ENCODE measurements at places on chromosomes 4 and X.

GRCh38 chr4:75071317-75071716 lies 138.4 kb downstream of the PARM1 start:
- DNase-seq: no peak

DNA sequence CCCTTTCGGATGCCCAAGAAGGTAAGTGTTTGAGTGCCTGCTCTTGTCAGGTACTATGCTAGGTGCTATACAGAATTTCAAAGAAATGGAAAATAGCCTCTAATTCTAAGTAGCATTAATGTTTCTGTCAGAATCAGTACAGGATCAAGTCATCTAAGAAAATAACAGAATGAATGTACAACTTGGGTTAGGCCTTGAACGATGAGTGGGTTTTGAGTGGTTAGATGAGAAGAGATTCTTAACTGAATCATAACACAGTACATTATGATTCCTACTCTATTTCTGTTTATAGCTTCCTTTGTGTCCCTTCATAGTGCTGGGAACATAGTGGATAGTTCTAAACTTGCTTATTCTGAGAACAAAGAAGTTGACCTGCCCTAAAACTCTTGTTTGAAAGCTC lies 253.9 kb downstream of the GLUD2 start:
- no peak for DNase-seq

DNA sequence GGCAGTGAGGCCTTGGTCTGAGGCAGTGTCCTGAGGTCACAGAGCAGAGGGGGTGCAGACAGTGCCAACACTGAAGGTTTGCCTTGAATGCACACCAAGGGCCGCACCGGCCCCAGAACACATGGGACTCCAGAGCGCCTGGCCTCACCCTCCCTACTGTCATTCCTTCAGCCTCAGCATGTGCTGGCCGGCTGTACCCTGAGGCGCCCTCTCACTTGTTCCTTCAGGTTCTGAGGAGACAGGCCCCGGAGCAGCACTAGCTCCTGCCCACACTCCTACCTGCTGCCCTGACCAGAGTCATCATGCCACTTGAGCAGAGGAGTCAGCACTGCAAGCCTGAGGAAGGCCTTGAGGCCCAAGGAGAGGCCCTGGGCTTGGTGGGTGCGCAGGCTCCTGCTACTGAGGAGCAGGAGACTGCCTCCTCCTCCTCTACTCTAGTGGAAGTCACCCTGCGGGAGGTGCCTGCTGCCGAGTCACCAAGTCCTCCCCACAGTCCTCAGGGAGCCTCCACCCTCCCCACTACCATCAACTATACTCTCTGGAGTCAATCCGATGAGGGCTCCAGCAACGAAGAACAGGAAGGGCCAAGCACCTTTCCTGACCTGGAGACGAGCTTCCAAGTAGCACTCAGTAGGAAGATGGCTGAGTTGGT lies 2.4 kb downstream of the MAGEA12 start:
- DNase-seq: no peak

DNA sequence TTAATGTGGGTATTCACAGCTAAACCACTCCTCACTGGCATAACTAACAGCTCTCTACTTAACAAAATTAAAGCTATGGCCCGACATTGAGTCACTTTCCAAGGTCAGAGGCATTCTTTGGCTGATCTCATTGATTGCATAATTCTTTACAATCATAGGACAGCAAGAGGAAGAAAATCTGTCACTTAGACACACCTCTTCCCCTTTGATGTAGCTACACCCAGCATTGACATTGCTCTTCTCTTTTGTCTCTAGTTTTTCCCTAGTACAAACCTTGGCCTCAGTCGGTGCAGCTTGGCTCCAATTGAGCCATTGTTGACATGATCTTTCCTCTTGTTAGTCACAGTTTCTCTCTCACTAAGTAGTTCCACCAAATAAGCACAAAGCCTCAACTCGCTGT lies 313.3 kb upstream of the ACTRT1 start:
- DNase-seq: no peak

DNA sequence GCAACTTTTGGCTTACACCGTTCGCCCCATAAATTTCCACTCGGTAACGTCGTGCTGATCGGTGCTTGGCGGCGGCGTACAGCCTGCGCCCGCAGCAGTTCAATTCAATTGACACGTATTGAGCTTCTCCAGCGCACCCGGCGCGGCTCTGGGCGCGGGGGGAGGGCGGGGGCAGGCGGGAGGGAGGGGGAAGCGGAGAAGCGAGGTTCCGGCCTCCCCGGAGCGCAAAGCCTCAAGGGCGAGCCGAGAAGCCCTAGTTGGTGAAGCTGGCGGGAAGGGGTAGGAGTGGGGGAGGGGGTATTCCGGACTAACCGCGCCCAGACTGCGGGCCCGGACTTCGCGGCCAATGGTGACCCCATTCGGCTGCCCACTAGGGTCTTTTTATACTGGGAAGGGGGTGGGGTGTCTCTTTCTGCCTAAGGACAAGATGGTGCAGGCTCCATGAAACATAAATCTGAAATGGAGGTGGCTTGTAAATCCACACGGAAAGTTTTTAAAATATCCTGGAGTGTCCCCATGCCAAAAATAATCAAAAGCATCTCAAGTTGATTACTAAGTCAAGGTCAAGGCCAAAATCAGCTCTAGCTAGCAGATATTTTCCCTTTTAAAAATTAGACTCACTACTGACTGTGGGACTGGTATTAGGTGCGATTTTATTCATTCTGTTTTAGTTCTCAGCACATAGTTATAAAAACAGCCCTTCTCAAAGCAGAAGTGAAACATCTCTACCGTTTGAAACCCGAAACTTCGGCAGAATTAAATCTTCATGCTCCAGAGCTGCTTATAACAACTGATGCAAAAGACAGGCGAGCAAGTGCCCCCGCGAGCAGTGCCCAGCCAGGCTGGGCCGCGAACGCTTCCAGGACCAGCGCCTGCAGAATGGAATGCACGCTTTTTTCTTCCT lies 1.5 kb upstream of the BCOR start:
- DNase-seq: peak; percentile 48

- no peak for DNase-seq
Observed at GRCh38 chr4:171067422-171067821, 745.8 kb upstream of the GALNTL6 start.

GRCh38 chrX:74343343-74344279 lies 39.6 kb downstream of the ZCCHC13 start:
- peak; percentile 25 for DNase-seq

GRCh38 chr4:80294206-80294605 lies 27.7 kb downstream of the FGF5 start:
- DNase-seq: no peak

GRCh38 chr4:135007400-135007799 lies 805.8 kb upstream of the PABPC4L start:
- DNase-seq: no peak

- DNase-seq: no peak
Observed at GRCh38 chrX:99078301-99078700, 1331.8 kb downstream of the PCDH19 start.

DNA sequence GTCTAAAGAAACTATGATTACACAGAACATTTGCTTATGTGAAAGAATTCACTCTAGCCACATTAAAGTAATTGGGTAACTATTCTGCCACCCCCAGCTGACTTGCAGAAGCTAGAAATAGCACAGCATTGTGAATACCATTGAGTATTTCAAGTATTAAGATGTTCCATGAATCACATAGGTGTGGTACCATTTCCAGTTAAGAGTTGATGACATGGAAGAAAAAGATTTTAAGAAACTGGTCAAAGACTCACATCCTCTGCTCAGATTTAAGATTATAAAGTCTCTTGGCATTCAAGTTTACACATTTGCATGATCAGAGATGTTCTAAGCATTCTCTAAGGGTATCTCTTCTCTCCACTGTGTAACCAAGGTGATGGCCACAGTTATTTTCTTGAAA lies 287.5 kb downstream of the CAMK2D start:
- no peak for DNase-seq

DNA sequence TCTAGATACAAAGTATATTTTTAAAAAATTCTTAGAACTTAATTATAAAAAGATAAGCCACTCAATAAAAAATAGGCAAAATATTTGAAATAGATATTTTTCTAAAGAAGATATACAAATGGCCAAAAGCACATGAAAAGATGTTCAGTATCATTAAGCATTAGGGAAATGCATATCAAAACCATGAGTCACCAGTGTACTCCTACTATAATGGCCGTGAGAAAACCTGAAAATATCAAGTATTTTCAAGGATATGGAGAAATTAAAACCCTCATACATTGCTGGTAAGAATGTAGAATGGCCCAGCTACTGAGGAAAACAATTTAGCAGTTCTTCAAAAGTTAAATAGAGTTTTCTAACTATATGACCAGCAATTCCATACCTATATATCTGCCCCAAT lies 337.9 kb downstream of the CAMK2D start:
- DNase-seq: no peak
